ENCODE measurements at places on chromosomes 11 and 22.

- H3K4me1 ChIP-seq = peaks cover 73% of the 10 kb centered on the region
- no peak for DNase-seq
- peak overlapping the region; percentile 30 for H3K27ac ChIP-seq
- peaks cover 84% of the 10 kb centered on the region for H3K36me3 ChIP-seq
- no peak overlapping the region for H3K4me3 ChIP-seq
- H3K27me3 ChIP-seq = no peaks in the 10 kb centered on the region
Observed at GRCh38 chr11:88324562-88325345, 12.8 kb downstream of the CTSC start.

DNA sequence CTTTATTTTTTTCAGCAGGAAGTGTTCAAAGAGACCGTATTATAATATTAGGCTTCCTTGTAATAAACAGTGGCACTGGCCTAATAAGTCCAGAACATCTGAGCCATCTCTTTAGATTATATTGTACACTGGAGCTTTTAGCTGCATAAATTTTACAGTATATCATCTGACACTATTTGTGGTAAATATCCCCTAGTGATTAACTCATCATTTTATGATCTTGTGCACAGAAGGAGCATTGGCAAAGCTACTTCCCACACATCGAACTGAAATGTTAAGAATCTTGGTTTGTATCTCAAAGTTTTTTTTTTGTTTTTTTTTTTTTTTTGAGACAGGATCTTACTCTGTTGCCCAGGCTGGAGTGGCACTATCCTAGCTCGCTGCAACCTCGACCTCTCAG, 162.7 kb downstream of the HIPK3 start:
- no peak overlapping the region for H3K4me3 ChIP-seq
- no peaks in the 10 kb centered on the region for H3K4me1 ChIP-seq
- no peak overlapping the region for H3K27ac ChIP-seq
- DNase-seq = no peak

DNA sequence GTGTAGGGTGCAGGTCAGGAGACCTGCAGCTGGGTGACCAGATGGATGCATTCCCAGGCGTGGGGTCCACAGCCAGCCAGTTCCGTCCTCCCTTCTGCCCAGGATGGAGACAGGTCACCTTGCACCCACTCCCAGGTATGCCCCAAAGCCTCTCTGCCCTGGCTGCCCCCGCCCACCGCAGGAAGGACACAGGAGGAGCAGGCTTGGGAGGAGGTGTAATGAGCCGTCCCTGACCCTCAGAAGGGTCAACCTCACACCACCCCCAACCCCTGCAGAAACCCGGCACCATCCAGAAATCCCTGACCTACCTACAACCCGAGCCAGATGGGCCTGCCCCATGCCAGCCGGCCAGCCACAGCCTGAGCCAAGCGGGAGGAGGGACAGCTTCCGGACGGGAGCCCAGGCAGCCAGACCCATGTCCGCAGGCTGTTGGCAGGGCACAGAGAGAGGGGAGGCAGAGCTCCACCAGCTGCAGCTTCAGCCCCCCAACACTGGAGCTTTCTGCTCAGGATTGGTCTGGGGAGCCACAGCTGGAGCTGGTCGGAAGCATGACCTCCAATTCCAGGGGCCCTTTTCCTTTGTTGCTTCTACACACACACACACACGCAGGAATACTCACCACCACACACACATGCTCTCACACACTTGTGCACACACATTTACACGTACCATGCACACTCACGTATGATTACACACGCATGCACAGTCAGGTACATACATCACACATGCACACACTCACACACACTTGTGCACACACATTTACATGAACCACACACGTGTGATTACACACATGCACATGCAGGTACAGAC, 5.3 kb downstream of the IFITM10 start:
- H3K27me3 ChIP-seq = peaks cover 10% of the 10 kb centered on the region
- no peak overlapping the region for H3K4me3 ChIP-seq
- H3K36me3 ChIP-seq = no peaks in the 10 kb centered on the region
- H3K4me1 ChIP-seq = peaks cover 9% of the 10 kb centered on the region
- no peak for DNase-seq

DNA sequence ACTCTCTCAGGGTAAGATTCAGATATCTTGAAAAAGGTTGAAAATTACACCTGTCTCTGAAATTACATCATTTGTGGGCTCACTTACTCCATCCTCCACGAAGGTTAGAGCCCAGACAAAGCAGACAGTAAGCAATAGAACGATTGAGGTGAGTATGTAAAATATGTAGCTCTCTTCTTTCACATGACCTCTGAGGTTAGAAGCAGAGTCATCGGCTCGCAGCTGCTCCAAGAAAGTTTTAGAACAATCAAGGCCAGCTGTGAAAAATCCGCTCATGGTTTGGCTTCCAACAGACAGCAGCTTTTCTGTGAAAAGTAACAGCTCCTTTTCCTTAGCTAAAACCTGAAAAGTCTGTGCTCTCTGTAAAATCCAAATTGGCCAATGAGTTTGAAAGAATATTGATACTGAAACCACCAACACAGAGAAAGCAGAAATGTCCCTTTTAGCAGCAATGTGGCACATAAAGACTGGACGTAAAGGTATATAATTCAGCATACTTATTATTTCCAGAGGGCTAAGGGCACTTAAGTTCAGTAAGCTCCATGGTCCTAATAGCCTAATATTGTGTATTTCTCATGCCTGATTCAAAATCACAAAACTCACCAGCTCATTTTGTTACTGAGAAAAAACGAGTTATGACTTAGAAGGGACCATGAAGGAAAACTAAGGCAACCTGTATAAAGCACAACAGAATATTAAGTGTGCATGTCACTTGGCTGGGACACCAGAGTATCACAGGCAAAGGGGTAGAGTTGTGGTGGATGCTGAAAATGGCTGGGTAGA, 78.2 kb downstream of the FAM76B start:
- H3K4me1 ChIP-seq = peaks cover 36% of the 10 kb centered on the region
- peak overlapping the region; percentile 0 for H3K4me3 ChIP-seq
- peak; percentile 35 for DNase-seq
- H3K36me3 ChIP-seq = no peaks in the 10 kb centered on the region

- H3K27ac ChIP-seq = no peak overlapping the region
- H3K4me3 ChIP-seq = peak overlapping the region; percentile 65
- peaks cover 1% of the 10 kb centered on the region for H3K27me3 ChIP-seq
- H3K36me3 ChIP-seq = no peaks in the 10 kb centered on the region
- H3K4me1 ChIP-seq = peaks cover 20% of the 10 kb centered on the region
Observed at GRCh38 chr11:66956689-66957290, 1.4 kb downstream of the PC start.

GRCh38 chr22:35328472-35328885, 28.8 kb downstream of the TOM1 start:
- DNase-seq = no peak
- peaks cover 14% of the 10 kb centered on the region for H3K4me1 ChIP-seq
- no peak overlapping the region for H3K4me3 ChIP-seq
- H3K27me3 ChIP-seq = no peaks in the 10 kb centered on the region
- H3K36me3 ChIP-seq = peaks cover 16% of the 10 kb centered on the region

DNA sequence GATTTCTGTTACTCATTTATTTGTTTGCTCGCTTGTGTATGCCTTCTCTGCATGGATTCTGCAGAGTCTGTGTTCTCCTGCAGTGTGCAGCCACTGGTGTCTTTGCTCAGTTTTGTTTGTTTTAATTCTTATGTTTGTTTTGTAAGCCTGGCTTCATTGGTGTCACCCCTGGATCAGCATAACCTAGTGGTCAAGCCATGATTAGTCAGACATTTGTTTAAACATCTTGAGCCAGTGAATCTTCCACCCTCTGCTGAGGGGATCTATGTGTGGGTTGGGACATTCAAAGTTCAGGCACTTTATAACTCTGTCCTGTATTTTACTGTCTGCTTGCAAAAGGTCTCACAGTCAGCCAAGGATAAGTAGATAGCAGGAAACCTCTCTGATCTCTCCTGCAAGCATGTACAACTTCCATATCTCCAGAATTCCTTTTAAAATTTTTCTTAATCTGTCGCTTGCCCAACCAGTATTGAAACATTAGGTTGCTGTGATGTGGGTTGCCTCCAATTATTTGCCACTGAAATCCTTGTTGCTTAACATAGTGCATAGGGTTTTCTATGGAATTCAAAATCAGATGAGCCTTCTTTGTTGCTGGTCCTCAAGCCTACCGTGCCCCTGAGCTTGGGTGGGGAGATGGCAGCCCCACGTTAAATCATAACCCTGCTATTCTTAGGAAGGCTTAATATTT, 86.8 kb downstream of the KCNQ1OT1 start:
- no peaks in the 10 kb centered on the region for H3K27me3 ChIP-seq
- DNase-seq = no peak

- H3K4me3 ChIP-seq = no peak overlapping the region
- H3K27me3 ChIP-seq = peaks cover 35% of the 10 kb centered on the region
- no peak for DNase-seq
- H3K36me3 ChIP-seq = no peaks in the 10 kb centered on the region
- H3K4me1 ChIP-seq = peaks cover 3% of the 10 kb centered on the region
- no peak overlapping the region for H3K27ac ChIP-seq
Observed at GRCh38 chr22:50606165-50606945, 5.8 kb downstream of the MAPK8IP2 start.

- H3K4me1 ChIP-seq = no peaks in the 10 kb centered on the region
- H3K27ac ChIP-seq = no peak overlapping the region
- DNase-seq = no peak
- H3K4me3 ChIP-seq = no peak overlapping the region
- H3K36me3 ChIP-seq = no peaks in the 10 kb centered on the region
Observed at GRCh38 chr11:119865661-119866156, 136.7 kb upstream of the NECTIN1 start.

- H3K4me1 ChIP-seq = peaks cover 17% of the 10 kb centered on the region
- no peak overlapping the region for H3K4me3 ChIP-seq
- H3K27me3 ChIP-seq = peaks cover 18% of the 10 kb centered on the region
- DNase-seq = no peak
- no peaks in the 10 kb centered on the region for H3K36me3 ChIP-seq
Observed at GRCh38 chr22:39457198-39457555, 365 bp downstream of the MGAT3 start.

GRCh38 chr11:34793666-34794065, 122.5 kb downstream of the APIP start:
- H3K27me3 ChIP-seq = peaks cover 14% of the 10 kb centered on the region
- H3K36me3 ChIP-seq = no peaks in the 10 kb centered on the region
- H3K4me3 ChIP-seq = no peak overlapping the region

GRCh38 chr11:36426226-36426848, 83.7 kb downstream of the TRAF6 start:
- H3K4me1 ChIP-seq = peaks cover 14% of the 10 kb centered on the region
- H3K36me3 ChIP-seq = no peaks in the 10 kb centered on the region
- DNase-seq = no peak
- H3K27me3 ChIP-seq = no peaks in the 10 kb centered on the region
